ENCODE measurements at places on chromosomes 12 and 14.

GRCh38 chr12:111275308-111275707, 93.6 kb downstream of the PHETA1 start:
- DNase-seq, result no peak

GRCh38 chr14:61334197-61334701, 12.9 kb downstream of the PRKCH start:
- DNase-seq, result no peak

DNA sequence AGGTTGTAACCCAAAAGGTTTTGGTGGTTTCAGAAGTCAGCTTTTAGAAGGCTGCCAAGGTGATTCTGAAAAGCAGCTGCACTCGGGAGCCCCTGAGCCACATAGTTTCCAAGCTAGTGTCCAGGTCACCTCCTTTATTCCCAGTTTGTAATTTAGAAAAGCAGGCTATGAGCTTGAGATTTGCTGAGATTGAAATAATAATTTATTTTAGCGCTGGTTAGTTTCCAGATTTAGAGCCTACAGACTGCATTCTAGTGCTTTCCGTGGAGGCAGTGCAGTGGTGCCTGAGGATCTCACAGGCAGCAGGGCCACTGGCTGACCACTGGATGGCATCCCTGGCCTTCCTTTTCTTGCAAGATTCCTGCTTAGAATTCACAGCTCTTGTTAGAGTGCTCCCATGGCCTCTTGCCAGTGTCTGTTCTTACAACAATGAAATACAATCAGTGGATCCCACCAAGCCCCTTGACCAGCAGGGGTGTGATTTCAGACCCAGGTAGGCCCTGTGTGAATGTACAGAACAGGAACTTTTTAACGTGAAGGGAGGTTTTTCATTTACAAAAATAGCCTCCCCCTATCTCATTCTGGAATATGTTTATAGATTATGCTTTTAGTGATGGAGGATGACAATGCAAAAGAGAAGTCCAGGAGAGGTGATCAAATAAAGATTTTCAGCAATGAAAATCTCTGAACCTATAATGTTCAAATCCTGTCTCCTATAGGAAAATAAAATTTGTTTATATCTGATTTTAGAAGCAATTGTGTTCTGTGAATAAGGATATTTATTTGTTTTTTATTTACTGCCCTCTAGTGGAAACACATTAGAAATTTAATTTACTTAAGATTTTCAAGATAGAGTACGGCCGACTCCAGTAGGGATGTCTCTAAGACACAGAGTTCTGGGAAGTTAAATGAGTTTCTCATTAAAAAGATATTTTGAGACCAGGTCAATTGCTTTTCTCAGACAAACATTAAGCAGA, 362.1 kb upstream of the STXBP6 start:
- DNase-seq, result peak; percentile 15

GRCh38 chr12:2410496-2410895, 357.7 kb downstream of the CACNA1C start:
- no peak for DNase-seq

DNA sequence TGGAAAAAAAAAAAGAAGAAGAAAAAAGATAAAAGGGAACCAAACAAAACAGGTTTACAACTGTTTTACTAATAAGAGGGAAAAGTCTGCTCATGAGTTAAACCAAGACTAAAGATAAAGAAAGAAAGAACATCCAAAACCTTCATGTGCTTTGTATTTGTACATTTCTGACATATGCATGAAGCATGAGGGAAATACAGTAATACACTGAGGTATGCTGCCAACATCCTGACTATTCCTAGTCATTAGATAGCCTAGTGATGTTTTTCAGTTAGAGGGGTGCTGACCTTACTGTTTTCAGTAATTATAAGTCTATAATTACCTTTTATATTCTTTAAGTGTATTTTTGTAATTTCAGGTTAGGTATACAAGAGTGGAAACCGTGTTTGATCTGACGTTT, 793.3 kb downstream of the DIO2 start:
- DNase-seq, result no peak

GRCh38 chr12:94596596-94596995, 53.8 kb downstream of the TMCC3 start:
- DNase-seq, result no peak

- DNase-seq, result no peak
These were observed at the start of gene RIPK3 for GRCh38 chr14:24339284-24340151. TSS of gene RIPK3 (minus strand) at chr14:24339991. CDS start at chr14:24339826, 165 bp downstream.

- no peak for DNase-seq
These were observed 129.9 kb downstream of the GALC start for GRCh38 chr14:87863047-87863446.

GRCh38 chr14:103143506-103143905, 20.2 kb downstream of the TNFAIP2 start:
- no peak for DNase-seq

- DNase-seq, result no peak
These were observed 229.0 kb downstream of the SEC23A start for GRCh38 chr14:38873941-38874612.

DNA sequence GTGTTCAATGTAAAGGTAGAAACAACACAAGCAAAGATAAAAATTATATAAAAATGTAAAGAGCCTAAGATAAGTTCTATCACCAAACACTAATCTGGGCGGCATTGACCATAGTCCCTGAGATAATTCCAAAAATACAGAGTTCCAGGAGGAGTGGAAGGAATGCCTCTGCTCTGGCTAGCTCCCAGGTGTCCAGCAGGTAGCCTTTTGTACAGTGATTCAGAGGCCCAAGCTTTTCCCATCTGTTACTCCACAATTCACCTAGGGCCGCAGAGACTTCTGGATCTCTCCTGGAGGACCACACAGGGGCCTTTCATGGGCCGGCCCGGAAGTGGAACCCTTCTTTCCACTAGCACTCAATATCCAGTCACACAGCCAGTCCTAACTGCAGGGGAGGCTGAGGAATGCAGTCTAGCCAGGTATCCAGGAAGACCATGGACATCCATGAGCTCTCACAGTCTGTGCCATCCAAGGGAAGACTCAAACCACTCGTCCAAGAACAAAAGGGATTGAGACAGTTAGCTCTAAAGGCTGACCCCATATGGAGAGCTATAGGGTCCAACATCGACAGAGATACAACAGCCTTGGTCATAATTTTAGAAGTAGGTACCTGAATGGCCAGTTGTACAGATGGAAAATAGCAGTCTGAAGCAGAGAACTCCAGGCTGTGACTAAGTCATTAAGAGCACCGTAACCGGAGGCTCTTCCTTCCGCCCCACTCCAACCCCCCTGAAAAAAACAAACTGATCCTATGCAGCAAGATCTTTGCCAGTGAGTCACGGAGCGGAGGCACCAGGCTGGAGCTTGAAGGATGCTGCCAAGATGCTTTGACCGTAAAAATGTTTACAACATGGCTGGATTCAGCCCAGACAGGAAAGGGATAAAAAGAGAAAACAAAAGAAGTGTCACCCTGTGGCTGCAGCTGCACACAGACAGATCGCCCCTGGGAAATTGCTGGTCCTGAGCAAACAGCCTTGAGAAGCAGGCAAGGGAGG, 204.8 kb downstream of the NUAK1 start:
- peak; percentile 88 for DNase-seq

GRCh38 chr14:77838831-77839511, 39.1 kb downstream of the ADCK1 start:
- no peak for DNase-seq

DNA sequence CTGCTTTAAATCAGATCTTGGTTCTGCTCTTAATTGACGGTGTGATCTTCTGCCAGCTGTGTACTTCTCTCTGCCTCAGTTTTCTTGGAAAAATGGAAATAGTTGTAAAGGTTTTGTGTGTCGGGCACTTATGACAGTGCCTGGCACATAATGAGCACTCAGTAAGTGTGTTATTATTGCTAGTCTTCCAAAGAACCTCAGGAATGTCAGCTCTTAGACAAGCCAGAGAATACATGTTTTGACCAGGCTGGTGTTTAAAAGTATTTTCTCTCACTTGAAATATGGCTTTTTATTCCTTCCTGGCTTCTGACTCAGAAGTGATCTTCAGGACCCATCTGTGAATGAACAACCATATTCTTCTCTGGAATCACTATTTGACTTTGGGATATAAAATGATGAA, 304.1 kb downstream of the SNAPC1 start:
- no peak for DNase-seq

GRCh38 chr12:121366063-121366459, 13.8 kb upstream of the ANAPC5 start:
- no peak for DNase-seq

DNA sequence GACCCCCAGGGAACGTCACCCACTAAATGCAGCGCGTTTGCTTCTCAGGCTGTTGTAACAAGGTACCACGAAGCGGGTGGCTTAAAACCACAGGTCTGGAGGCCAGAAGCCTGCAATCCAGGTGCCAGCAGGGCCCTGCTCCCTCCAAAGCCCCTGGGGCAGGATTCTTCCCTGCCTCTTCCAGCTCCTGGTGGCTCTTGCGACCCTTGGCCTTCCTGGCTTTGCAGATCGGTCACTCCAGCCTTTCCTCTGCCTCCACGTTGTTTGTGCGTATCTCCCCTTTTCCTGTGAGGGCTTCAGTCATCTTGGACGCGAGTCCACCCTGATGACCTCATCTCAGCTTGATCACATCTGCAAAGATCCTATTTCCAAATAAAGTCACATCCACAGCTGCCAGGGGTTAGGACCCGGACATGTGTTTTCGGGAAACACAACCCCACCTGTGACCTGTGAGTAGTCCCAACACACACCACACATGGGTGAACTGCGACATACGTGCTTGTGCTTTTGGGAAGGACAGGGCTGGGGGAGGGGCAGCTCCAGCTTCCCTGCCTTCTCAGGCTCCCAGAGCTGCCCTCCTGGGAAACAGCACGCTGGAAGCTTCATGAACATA, 114.5 kb upstream of the NCOR2 start:
- DNase-seq, result no peak

- DNase-seq, result no peak
These were observed 64.8 kb downstream of the PPP2R5C start for GRCh38 chr14:101826351-101826750.

GRCh38 chr12:4281173-4281654, 7.7 kb downstream of the CCND2 start:
- no peak for DNase-seq

GRCh38 chr12:21500786-21501257, 613 bp downstream of the RECQL start:
- DNase-seq, result peak; percentile 4

GRCh38 chr12:26845984-26846383, 13.0 kb upstream of the ITPR2 start:
- DNase-seq, result no peak

- no peak for DNase-seq
These were observed 154.8 kb downstream of the PTCSC3 start for GRCh38 chr14:36021591-36022320.

- DNase-seq, result no peak
These were observed 23.1 kb downstream of the KCNK10 start for GRCh38 chr14:88299865-88300530.

- no peak for DNase-seq
These were observed 182.8 kb upstream of the ARHGAP5 start for GRCh38 chr14:31894351-31894750.

DNA sequence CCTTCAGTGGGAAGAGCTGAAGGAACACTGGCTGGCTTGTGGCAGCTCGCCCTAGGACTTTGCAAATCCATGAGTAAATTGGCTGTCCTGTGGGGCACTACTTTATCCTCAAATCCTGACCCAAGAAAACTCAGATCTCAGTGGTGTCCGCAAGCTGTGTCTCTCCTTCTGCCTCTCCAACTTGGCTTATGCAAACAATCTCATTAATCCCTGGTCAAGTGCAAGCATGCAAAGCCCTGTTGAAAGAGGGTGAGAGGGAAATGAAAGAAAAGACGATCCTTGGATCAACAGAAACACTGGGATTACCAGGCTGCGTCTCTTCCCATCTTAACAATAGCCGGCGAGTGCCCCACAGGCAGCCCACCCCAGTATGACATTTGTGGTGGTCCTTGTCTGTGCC, 901.6 kb downstream of the BCL11B start:
- DNase-seq, result no peak

GRCh38 chr14:103377522-103378037, 7.6 kb upstream of the MARK3 start:
- no peak for DNase-seq

DNA sequence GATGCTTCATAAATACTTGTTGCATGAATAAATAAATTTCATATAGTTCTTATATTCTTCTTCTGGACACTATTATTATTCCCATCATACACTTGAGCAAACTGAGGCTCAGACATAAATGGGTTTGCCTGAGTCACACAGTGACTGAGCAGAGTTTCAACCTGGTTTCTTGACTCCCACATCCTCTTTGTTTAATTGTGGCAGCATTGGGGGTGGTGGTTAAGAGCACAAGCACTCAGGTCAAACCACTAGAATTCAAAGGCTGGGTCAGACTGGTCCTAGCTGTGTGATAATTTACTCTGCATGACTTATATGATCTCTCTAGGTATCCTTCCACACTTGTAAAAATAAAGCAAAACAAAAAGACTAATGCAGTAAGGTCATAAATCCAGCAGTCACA, 274.9 kb upstream of the SRRM4 start:
- DNase-seq, result no peak

GRCh38 chr12:115273456-115273855, 589.5 kb upstream of the TBX3 start:
- no peak for DNase-seq

GRCh38 chr12:115305867-115306266, 621.9 kb upstream of the TBX3 start:
- DNase-seq, result no peak

DNA sequence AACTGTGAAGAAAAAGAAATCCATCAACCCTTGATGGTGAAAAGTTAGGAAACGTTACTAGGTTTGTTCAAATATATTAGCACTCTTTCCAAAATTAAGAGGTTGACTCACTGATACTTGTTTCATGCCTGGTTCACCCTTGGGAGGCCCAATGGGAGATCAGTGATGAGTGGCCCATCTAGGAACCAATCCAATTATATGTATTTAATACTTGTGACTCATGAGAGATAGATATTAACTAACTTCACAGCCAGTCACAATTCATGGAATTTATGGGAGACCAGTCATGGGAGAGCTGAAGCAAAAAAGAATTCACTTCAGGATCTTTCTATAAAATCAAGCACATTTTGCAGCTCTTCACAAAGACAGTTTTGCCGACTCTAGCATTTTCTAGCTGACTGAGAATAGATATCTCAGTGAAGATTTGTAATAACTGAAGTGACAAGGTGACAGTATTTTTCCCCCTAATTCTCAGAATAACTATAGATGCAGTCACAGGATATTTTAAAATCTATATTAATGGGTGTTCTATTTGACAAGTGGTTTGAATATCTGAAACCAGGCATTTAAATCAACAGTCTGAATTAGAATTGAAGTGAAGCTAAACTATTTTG, 230.2 kb downstream of the EPS8 start:
- DNase-seq, result no peak

- DNase-seq, result no peak
These were observed 365.7 kb upstream of the FKBP4 start for GRCh38 chr12:2429032-2429431.

GRCh38 chr12:96044017-96044942, 8.9 kb upstream of the LTA4H start:
- no peak for DNase-seq

DNA sequence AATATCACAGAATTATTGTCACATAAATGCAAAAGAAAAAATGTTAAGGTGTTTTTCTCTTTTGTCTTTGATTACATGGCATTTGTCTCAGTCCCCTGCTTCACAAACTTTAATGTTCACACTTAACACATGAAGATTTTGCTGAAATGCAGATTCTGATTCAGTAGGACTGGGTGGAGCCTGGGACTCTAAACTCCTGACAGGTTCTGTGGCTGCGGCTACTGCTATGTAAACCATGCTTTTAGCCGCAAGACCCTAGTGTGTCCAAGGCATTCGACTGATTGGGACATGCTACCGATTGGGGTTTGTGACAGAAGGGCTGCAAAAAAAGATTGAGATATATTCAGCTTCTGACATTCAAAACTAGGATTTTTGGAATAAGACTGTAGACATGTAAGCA, 72.6 kb upstream of the SLC35F4 start:
- DNase-seq, result no peak

- no peak for DNase-seq
These were observed 42.8 kb upstream of the RNASE3 start for GRCh38 chr14:20848316-20848954.
